Stimulated activated CD8-positive, alpha-beta memory T cell treated with anti-CD3 and anti-CD28 coated beads, Interleukin-7, amount 100 ng/mL, for 48 hours (primary cell): ENCODE measurements at places on chromosomes 3 and 15.

DNA sequence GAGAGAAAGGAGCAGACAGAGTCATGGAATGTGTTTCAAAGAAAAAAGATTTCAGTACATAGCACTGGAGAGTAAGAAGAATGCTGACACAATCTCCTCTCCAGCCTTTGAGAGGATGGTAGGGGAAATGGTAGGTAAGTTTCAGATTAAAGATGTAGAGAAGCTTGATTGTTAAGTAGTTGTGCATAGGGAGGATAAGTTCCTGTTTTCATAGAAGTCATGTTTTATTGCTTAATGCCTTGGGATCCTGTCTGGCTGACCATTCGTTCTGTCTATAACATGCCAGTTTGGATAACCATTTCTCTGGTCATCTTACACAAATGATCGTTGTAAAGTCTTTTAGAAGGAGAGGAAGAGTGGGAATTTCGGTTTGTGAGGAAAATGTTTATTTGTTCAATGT is 95.7 kb upstream of the IGSF10 start:
- no peak for DNase-seq

- no peak for DNase-seq
Measured at GRCh38 chr3:62249484-62249776, 123.9 kb downstream of the FEZF2 start.

DNA sequence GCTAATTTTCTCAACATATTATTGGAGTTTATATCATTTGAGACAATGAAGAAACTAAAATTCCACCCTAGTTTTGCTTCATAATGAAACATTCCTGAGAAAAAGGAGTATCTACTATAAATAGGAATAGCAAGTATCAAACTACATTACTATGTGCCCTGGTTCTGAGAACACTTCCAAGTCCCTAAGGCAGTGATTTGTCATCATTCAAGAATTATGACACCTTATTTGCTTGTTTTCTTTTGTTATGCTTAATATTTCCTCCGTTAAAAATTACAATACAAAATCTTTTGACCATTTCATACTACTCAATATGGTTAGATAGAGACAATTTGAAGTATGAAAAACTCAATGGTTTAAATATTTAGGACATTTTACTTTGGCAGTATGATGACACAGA is 707.8 kb upstream of the GOLIM4 start:
- no peak for DNase-seq

GRCh38 chr15:82298520-82298919 is 35.9 kb downstream of the SAXO2 start:
- peak; percentile 46 for DNase-seq

DNA sequence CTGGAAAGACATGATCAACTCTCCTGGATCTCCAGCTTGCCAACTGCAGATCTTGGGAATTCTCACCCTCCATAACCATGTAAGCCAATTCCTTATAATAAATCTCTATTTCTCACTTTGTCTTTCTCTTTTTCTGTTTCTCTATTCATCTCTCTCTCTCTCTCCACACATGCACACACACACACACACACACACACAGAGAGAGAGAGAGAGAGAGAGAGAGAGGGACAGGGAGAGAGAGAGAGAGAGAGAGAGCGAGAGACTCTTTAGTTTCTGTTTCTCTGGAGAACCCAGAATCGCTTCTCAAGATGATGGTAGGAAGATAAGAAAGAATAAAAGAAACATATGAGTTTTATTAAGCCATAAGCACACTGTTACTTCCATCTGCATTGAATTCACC is 111.9 kb downstream of the BCHE start:
- DNase-seq, result no peak

GRCh38 chr15:70486012-70486411 is 277.3 kb downstream of the UACA start:
- no peak for DNase-seq

GRCh38 chr3:133249490-133249889 is 150.4 kb upstream of the BFSP2 start:
- no peak for DNase-seq

DNA sequence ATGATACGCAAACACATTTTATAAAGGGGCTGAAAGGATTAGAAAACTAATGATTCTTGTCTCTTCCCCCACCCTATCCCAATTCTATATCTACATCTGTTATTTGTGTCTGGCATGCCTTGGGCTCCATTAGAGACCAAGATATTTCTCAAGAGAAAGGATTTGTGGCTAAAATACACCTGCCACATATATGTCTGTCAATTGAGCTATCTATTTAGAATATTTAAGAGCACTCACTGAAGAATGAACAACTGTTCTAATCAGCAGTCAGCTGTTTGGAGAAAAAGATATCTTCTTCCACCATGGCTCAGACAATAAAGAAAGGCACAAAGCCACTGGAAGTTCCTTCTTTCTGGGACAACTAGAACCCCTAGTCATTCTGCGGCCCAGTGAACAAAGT is 61.7 kb upstream of the LRRN1 start:
- no peak for DNase-seq
